ENCODE measurements at places on chromosomes 6 and 20.

- DNase-seq: no peak
- H3K4me1 ChIP-seq: peaks cover 2% of the 10 kb centered on the region
- H3K36me3 ChIP-seq: no peaks in the 10 kb centered on the region
These were observed 135.6 kb downstream of the UNC5CL start for GRCh38 chr6:40903456-40903855.

- H3K27ac ChIP-seq: peak overlapping the region; percentile 82
- peaks cover under 1% of the 10 kb centered on the region for H3K36me3 ChIP-seq
- no peak for DNase-seq
- H3K27me3 ChIP-seq: no peaks in the 10 kb centered on the region
- no peak overlapping the region for H3K4me3 ChIP-seq
These were observed 3.2 kb downstream of the TNFRSF6B start for GRCh38 chr20:63699466-63700198.

DNA sequence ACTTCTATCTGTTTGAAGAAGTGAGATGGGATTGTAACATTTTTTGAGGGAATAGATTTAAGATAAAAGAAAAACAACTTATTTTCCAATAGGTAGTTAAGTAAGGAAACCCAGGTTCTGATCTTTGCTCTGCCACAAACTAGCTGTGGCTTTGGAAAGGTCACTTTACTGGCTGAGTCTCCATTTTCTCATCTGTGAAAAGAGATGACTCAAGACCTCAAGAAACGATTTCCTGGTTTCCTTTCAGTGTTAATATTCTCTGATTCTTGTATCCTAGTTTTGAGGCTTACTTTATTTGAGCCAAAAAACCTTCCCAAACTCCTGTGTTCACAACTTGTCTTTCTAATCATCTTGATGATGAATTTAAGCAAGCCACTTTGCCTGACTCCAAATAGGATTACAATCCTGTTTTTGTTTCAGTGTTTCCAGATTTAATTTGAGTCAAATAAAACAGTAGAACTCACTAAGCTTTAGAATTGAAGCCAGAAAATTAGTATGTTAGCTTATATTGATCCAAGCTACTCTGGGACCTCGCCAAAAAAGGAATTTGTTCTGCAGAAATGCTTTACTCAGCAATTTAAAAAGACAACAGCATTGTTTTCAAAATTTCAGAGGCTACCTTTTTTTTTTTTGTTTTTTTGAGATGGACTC, 51.1 kb downstream of the ENPP1 start:
- H3K36me3 ChIP-seq: peaks cover 8% of the 10 kb centered on the region
- H3K4me1 ChIP-seq: peaks cover 57% of the 10 kb centered on the region
- no peaks in the 10 kb centered on the region for H3K27me3 ChIP-seq
- no peak for DNase-seq

DNA sequence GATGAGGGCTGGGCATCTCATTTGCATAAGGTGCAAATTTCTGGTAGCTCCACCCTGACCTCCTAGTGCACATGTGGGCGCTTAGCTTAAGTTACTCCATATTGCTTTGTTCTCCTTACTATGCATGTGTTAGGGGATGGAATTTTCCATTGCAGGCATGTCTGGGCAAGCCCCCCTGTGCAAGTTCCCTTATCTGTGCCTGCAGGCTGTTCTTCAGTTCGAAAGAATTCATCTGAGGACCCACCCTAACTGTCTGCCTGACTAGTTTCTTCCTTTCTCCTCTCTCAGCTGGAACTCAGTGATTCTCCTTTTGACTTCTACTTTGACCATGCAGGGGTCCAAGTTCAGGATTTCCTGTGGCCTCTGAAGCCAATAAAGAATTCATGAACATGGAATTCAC, 30.2 kb downstream of the CCDC170 start:
- H3K27me3 ChIP-seq: peaks cover 3% of the 10 kb centered on the region
- DNase-seq: no peak
- H3K4me3 ChIP-seq: no peak overlapping the region
- no peaks in the 10 kb centered on the region for H3K4me1 ChIP-seq

DNA sequence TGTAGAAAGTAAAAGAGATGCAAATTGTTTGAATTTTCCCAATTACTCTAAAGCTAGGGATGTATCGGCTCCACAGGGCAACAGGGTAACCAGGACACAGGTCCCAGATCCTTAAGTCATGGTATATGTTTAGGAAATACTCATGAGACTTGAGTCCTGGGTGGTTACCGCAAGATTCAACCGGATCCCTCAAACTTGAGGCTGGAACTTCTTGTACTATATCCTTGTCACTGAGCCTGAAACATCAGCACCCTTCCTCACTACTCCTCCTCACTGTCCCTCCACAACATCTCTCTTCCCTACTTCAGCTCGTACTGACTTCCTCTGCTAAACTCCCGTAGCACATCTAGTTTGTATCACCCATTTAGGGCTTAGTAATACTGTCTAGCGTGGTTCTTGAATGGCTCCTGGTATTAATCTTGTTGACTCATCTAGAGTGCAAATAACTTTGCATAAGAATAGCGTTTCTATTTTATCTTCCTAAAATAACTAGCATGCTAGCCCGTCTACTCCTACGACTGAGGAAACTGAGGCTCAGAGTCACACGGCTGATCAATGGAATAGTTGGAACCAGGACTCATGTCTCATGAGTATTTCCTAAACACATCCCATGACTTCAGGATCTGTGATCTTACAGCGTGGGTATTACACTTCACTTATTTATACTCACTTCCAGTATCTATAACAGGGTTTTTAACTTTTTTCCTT, 72.1 kb downstream of the FILIP1 start:
- peaks cover 11% of the 10 kb centered on the region for H3K4me1 ChIP-seq
- no peak overlapping the region for H3K27ac ChIP-seq
- no peak for DNase-seq
- no peaks in the 10 kb centered on the region for H3K27me3 ChIP-seq
- no peak overlapping the region for H3K4me3 ChIP-seq

DNA sequence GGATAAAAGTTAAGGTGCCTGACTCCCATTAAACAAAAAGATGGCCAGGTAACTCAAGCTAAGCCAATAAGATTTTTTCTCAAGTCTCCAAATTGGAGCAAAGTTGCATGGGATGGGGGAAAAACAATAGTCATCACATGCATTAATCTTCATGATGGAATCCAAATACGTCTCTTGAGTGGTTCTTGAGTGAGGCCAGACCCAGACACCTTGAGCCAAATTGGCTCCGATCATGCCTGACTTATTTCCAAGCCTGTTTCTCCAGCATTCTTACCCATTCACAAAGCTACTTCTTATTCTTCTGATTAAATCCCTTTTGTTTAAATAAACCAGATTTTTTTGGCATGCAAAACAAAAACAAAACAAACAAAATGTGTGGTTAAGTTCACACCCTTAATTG, 420.3 kb upstream of the NRSN1 start:
- H3K27ac ChIP-seq: no peak overlapping the region
- H3K27me3 ChIP-seq: no peaks in the 10 kb centered on the region

GRCh38 chr20:32456869-32457478, 98.8 kb downstream of the ASXL1 start:
- H3K4me3 ChIP-seq: peak overlapping the region; percentile 65
- DNase-seq: peak; percentile 89
- H3K27me3 ChIP-seq: no peaks in the 10 kb centered on the region
- no peak overlapping the region for H3K27ac ChIP-seq
- H3K4me1 ChIP-seq: peaks cover 15% of the 10 kb centered on the region
- H3K36me3 ChIP-seq: peaks cover 16% of the 10 kb centered on the region

- H3K27ac ChIP-seq: no peak overlapping the region
- H3K4me1 ChIP-seq: peaks cover 16% of the 10 kb centered on the region
- no peak for DNase-seq
These were observed 67.6 kb downstream of the BLOC1S5 start for GRCh38 chr6:7996538-7997111.

DNA sequence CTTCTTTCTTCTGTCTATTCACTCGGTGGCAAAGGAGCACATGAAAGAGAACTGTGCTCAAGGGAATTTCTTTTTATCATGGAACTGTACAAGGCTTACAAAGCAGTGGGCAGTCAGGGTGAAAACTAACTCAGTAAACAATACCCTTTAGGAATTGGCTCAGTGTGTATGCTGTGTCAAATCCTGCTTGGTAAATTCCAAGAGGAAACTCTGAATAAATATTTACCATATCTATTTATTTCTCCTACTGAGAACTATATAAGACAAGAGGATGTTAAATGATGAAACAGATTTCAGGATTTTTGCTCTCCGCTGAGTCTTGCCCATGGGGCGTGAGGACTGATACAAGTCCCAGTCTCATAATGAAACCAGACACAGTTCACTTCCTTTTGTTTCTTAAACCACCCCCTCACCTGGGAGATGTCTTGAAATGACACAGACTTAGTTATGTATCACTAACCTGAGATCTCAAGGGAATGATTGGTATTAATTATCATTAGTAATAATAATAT, 188.8 kb downstream of the BACH2 start:
- H3K27ac ChIP-seq: no peak overlapping the region
- H3K4me1 ChIP-seq: no peaks in the 10 kb centered on the region
- H3K27me3 ChIP-seq: peaks cover 11% of the 10 kb centered on the region
- no peaks in the 10 kb centered on the region for H3K36me3 ChIP-seq
- DNase-seq: no peak
- H3K4me3 ChIP-seq: no peak overlapping the region

DNA sequence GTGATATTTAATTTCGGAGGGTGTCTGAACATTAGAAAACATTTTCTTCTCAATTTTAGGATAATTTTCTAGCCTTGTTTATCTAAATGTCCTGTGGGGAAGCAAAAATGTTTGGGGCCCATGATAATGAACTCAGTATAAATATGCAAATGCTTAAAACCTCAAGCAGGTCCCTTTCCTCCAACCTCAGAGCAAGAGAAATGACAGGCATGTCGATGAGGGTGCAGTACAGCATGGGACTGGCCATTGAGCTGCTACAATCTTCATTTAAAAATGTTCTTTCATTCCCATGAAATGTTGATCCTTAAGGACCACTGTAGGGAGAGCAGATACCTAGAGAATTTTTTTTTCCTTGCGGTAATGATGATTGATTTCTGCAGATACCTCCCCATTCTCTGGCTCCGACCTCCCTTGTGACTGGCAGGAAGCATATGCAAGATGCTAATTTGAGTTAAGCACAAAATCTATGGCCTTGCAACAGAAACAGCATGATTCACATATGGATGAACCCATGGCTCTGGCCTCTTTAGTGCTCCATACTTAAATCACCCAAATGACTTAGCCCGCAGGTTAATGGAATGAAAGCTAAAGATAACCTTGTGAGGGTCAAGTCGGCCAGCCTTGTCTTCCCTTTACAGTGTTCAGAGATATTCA, 243.3 kb downstream of the SOX4 start:
- H3K36me3 ChIP-seq: no peaks in the 10 kb centered on the region
- peaks cover 23% of the 10 kb centered on the region for H3K4me1 ChIP-seq
- no peak overlapping the region for H3K4me3 ChIP-seq
- no peak for DNase-seq

GRCh38 chr6:146860583-146860982, 261.8 kb downstream of the ADGB start:
- no peak for DNase-seq
- H3K27ac ChIP-seq: no peak overlapping the region
- H3K4me3 ChIP-seq: no peak overlapping the region
- peaks cover 13% of the 10 kb centered on the region for H3K4me1 ChIP-seq

DNA sequence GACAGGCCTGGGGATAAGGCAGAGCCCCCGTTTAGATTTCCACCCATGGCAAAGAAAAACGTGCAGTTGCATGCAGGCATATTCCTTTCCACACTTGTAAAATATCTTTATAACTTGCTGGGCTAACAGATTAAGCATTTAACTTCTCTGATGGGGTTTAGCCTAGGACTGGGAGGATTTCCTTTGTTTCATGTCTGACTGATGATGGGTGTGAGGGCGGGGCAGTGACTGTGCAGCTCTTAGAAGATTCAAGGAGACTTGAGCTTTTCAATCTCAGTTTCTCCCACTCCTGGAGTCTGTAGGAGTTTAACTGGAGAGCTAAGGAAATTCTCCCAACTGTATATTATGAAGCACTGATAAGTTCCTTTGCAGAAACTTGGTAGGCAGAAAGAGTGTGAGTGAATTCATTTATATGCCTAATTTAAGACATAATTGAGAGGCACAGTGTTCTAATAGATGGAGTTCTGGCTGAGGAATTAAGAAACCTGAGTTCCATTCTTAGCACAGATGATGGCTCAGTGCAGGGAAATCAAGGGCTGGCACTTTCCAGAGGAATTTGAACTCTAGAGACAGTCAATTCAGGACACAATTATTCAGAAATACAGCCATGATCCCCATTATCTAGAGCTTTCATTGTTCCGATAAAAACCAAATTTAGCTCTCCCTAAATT, 214.6 kb upstream of the CNR1 start:
- H3K27ac ChIP-seq: no peak overlapping the region
- H3K36me3 ChIP-seq: no peaks in the 10 kb centered on the region
- no peak for DNase-seq
- no peak overlapping the region for H3K4me3 ChIP-seq
- H3K4me1 ChIP-seq: peaks cover 22% of the 10 kb centered on the region
- H3K27me3 ChIP-seq: peaks cover 3% of the 10 kb centered on the region

GRCh38 chr6:92362404-92362803, 1057.0 kb downstream of the EPHA7 start:
- H3K27ac ChIP-seq: no peak overlapping the region
- H3K4me3 ChIP-seq: no peak overlapping the region
- H3K36me3 ChIP-seq: no peaks in the 10 kb centered on the region
- DNase-seq: no peak
- peaks cover 10% of the 10 kb centered on the region for H3K4me1 ChIP-seq

DNA sequence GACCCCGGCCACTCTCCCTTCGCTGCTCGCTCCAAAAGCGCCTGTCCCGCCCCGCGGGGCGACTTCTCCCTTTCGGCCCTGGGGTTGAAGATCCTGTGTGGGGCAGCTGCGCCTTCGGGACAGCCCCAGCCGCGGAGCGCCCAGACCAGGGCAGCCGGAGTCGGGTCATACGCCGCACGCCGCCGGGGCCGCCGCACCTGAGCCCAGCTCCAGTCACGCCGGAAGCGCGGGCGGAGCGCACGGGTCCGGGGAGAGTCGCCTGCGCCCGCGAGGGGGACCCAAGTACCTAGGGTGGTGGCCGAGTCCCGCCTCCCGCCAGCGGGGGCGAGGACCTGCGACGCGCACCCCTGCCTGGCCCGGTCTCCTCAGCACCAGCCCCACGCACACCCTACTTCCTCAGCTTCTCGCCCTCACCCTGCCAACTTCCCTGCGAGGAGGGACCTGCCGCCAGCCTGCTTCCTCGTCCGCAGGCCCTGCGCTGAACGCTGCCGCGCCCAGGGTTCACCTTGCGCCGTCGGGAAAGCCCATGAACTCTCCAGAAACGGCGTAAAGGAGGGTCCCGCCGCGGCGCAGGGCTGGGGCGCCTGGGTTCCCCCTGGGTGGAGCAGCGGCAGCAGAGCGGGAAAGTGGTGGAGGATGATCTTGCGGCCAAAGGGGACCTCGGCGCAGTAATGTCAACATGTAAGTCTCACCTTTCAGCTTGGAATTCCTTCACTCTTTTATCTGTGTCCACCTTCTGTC, at the start of gene ADGRG6:
Gene ADGRG6 (plus strand): TSS at position 357 of the 741 bp plus-strand sequence. CDS start 323 bp downstream, at position 680.
- peak within 1 kb of the TSS; percentile 75 for H3K4me3 ChIP-seq
- H3K4me1 ChIP-seq: peaks cover 16% of the 10 kb centered on the region
- H3K27me3 ChIP-seq: peaks cover 5% of the 10 kb centered on the region
- no peak within 1 kb of the TSS for H3K27ac ChIP-seq
- no peaks in the 10 kb centered on the region for H3K36me3 ChIP-seq
- no peak for DNase-seq

- H3K4me3 ChIP-seq: no peak overlapping the region
- no peaks in the 10 kb centered on the region for H3K27me3 ChIP-seq
- H3K4me1 ChIP-seq: peaks cover 14% of the 10 kb centered on the region
- H3K36me3 ChIP-seq: no peaks in the 10 kb centered on the region
- H3K27ac ChIP-seq: no peak overlapping the region
These were observed 49.0 kb downstream of the COL19A1 start for GRCh38 chr6:69915346-69915745.
